NCI-H1436 (cell line): ENCODE measurements at places on chromosomes 16 and 17.

DNA sequence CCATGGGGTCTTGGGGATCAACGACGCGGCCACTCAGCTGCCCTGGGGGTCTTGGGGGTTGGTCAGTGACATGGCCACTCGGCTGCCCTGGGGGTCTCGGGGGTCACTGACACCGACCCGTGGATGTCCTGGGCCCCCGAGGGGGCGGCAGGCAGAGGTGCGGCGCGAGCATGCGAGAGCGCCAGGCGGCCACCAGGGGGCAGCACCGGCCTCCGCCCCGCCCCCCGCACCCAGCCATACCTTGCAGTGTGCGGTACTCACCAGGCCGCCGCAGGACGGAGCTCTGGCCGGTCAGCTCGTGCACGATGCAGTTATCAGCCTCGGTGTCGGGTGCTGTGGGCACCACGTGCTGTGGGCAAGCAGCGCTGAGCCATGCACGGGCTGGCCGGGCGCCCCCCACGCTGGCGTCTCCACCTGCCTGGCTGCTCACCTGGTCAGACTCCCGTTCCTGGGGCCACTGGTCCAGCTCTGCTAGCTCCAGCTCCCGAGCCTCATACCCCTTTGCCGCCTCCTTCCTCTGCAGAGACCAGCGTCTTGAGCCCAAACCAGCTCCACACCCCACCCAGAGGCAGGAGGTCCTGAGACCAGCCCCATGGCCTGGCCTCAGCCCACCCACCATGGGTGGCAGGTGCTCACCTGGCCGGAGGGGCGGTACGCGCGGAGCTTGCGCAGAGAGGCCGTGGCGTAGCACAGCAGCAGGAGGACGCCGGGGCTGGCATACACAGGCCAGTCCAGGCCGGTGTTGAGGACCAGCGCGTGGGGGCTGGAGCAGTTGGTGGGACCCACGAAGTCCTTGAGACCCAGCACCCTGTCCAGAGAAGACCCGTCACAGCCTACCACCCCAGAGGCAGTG, 31.2 kb downstream of the CTU2 start:
- DNase-seq, result peak; percentile 82

DNA sequence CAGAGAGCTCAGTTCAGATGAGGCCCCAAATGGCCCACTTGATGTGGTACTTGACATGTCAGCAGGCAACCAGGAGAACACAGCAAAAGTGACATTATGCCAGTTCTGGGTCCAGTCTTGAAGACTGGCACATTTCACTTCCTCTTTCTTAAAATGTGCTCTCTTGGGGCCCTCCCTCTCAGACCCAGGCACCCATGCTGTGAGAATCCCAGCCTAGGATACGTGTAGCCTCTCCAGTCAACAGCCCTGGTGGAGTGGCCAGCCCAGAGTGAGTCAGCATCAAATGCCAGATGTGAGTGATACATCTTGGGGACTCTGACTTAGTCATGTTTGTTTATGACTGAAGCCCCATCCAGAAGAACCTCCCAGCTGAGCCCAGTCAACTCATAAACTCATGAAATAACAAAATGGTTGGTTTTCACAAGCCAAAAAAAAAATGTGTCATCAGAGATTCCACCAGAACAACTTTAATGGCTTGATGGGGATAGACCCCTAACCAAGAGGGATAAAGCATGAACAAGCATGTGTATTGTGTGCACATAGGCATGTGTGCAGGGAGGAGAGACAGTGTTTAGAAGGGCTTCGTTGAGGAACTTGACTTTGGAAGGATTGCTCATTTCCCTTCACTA, 82.5 kb upstream of the TNRC6C start:
- DNase-seq, result no peak

- DNase-seq, result no peak
These were observed 358.3 kb upstream of the SOX9 start for GRCh38 chr17:71762526-71762925.

DNA sequence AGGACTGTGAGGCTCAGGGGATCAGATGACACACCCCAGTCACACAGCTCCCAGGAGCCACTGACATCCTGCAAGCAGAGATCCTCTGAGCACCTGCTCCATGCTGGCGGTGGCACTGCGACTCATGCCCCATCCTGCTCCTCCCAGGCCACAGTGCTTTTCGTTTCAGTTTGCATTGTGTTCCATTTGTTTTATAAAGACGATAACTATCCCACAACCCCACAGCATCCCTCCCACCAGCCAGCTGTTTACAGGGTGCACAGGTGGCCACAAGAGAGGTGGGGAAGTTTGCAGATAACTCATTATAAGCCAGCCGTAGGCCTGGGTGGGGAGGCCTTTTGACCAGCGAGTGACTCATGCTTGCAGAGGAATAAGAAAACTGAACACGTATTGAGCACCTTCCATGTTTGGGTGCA, 28.2 kb downstream of the BCO1 start:
- peak; percentile 43 for DNase-seq

- peak; percentile 11 for DNase-seq
These were observed at the start of gene SLC9A5 for GRCh38 chr16:67248401-67249177. TSS of gene SLC9A5 (plus strand) at chr16:67248979. CDS start at chr16:67249015, 36 bp downstream.

GRCh38 chr17:16474012-16474725, 17.8 kb downstream of the LRRC75A start:
- no peak for DNase-seq

DNA sequence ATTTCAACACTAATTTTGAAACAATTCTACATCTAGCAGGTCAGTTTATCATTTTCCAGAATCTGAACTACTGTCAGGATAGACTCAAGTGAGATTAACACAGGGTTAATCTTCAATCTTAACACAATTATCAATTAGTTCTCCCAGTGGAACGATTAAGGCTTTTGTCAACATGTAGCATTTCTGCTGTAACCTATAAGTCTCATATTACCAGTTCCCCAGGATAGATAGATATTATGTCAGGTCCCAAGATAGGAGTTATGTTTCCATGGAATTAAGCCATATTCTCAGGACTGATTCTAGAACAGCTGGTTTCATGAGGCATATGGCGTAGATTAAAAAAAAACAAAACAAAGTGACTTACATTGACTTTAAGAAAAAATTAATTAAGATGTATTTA, 4.4 kb upstream of the FBF1 start:
- DNase-seq, result no peak

GRCh38 chr17:57603978-57604377, 141.1 kb downstream of the CCDC182 start:
- DNase-seq, result peak; percentile 55

DNA sequence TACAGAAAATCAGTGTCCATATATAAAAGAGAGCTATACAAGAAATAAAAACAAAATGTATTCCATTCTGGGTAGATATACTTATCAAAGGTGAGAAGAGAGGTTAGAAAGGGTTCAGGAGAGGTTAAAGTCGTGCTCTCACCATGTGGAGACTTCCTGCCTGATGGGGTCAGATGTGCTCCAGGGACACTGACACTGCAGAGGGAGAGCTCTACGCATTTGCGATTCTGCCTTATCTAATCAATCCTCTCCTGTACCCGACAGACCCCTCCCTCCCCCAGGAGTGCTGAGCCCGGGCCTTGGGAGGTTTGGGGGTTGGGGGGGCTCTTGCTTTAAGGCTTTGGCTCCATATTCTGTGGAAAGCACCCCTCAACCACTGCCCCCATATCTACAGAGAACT, 16.6 kb upstream of the SLC5A11 start:
- DNase-seq, result no peak

DNA sequence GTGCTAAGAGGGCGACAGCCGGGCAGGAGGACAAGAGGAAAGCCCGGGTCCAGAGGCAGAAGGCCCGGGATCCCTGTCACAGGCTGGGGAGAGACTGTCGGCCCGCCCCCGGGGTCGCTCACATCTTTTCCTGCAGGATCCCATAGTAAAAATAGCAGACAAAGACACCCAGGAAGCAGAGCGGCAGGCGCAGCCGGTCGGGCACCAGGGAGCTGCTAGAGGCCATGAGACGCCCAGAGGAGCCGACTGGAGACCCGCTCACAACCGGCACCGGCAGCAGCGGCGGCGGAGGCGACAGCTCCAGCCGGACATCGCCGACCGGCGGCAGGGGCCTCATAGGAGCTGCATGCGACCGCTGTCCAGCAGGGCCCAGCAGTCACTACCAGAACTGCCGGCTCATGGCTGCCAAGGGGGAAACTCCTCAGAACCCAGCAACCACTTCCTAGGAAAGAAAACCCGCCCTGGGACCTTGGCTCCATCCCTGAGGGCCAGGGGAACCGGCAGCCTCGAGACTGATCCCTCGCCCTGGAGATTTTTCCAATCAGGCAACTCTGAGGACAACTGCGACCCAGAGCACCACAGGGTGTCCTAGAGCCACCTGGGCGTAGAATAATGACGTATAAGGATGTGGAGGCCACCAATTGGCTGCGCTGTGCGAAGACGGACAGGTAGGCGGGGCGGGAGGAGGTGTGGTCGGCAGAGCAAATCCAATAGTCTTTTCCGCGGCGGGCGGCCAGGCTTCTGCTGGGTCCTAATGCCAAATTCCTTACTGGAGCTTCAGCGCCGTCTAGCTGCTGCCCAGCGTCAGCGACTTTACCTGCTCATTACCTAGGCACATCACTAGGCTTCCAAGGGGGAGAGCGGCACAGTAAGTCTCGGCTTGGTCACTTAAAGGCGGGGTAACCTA, at the start of gene SLC35B1:
SLC35B1 (minus strand) TSS at position 357 of the 907 bp plus-strand sequence; CDS start at position 226, 131 bp downstream.
- DNase-seq, result peak; percentile 99

GRCh38 chr17:57909551-57909950, 45.7 kb downstream of the CUEDC1 start:
- DNase-seq, result no peak

- DNase-seq, result no peak
These were observed 41.3 kb downstream of the USP31 start for GRCh38 chr16:23107936-23108335.

- DNase-seq, result peak; percentile 75
These were observed 3.3 kb upstream of the PPP1R1B start for GRCh38 chr17:39623356-39623950.

- no peak for DNase-seq
These were observed 31.7 kb downstream of the SGSM2 start for GRCh38 chr17:2369039-2369438.

DNA sequence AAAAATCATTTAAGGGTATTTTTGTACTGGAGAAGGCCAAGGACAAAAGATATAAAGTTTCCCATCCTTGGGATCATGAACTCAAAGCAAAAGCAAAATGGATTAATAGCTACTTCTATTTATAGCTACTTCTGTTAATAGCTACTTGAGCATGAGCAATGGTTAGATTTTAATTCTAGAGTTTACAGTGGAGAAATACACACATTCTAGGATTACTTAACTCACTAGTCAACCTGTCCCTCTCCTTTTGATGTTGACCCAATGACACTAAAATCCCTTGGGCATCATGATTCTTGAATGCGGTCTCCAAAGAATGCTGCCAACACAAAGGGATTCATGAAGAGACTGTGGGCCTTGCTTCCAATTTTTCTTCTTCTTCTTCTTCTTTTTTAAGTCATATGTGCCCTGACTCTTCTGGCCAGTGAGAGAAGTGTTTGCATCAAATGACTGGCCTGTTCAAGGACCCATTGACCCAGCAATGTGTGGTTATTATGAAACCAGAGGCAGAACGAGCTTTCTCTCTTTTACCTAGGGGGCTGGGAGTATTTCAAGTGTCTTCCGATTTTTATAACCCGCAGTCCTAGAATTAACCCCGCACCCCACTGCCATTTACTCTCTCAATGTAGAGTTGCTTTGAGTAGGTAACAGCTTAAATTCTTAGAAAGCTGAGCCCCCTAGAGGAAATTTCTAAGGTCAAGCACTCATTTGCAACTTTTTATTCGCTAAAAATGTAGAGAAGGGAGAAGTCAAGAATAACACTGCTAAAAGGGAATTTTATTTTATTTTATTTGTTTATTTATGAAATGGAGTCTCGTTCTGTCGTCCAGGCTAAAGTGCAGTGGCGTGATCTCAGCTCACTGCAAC, 34.6 kb downstream of the OTOA start:
- no peak for DNase-seq

GRCh38 chr17:78493450-78493849, 83.7 kb downstream of the DNAH17 start:
- DNase-seq, result no peak
